Activated naive CD8-positive, alpha-beta T cell treated with anti-CD3 and anti-CD28 coated beads for 36 hours (primary cell): ENCODE measurements at places on chromosomes 16 and 17. TPM values are rescaled to one million over a fixed set of nuclear protein-coding genes. Genes with fewer than 3 reads are reported as not detected.

DNA sequence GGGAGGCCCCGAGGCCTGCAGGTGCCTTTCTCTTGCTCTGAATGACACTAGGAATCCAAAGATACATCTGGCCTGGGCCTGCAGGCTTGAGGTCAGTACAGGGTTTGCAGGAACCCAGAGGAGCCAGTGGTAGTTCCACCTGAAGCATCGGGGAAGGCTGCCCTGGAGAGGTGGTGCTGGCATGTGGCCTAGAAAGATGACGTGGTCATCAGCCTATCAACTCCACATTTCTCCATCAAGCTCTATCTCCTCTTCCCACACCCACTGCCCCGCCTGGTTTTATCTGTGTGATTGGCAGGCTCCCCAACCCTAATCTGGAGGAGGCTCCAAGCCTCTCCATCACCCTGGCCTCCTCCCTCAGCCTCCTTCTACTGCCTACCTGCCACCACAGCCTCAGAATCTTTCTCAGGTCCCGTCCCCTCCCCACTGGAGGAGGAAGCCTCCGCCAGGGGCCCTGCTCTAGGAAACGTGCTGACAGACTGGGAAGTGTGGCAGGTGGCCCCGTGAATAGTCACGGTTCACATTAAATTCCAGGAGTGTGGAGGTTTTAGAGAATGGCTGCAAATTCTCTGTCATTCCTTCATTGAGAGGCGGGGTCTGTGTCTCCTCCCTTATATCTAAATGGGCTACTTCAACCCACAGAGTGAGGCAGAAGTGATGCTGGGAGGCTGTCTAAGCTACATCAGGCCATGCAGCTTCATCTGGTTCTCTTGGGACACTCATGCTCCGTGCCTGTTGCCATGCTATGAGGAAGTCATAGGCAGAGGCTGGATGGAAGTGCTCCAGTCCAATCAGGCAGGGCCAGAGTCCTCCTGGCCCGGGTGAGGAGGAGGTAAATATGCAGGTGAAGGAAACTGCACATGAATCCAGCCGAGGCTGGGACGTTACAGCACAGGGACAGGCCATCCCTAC lies 11.4 kb upstream of the MAP2K3 start:
- no peak overlapping the region for H3K27ac ChIP-seq
- H3K4me3 ChIP-seq: no peak overlapping the region
- H3K27me3 ChIP-seq: no peaks in the 10 kb centered on the region
- no peak for DNase-seq
- no peaks in the 10 kb centered on the region for H3K36me3 ChIP-seq

DNA sequence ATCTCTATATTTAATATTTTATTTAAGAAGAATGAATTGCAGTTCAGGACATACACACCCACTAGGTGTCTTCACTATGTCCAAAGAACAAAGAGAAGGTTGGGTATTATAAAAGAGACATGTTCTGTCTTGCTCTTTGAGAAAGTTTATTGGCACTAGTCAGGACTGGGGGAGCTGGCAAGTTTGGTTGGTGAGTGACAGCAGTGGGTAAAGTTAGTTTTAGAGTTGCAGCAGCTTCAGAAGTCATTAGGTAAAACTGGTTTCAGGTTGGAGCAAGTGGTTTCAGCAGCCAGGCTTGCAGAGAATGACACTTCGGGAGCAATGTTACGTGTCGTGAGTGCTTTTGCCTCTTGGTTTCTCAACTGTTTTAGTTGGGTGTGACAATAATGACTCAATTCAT lies 142.2 kb upstream of the HS3ST3A1 start:
- no peaks in the 10 kb centered on the region for H3K4me1 ChIP-seq
- DNase-seq: no peak
- no peak overlapping the region for H3K27ac ChIP-seq

GRCh38 chr17:39607057-39607850 lies 466 bp downstream of the NEUROD2 start:
- H3K36me3 ChIP-seq: no peaks in the 10 kb centered on the region
- DNase-seq: no peak
- H3K27me3 ChIP-seq: peaks cover 72% of the 10 kb centered on the region

- peaks cover 7% of the 10 kb centered on the region for H3K36me3 ChIP-seq
- peak within 1 kb of the TSS; percentile 92 for H3K4me3 ChIP-seq
- H3K4me1 ChIP-seq: peaks cover 40% of the 10 kb centered on the region
- H3K27ac ChIP-seq: peak within 1 kb of the TSS; percentile 100
Measured at GRCh38 chr16:27203507-27204311, at the start of gene KDM8. Gene KDM8 (plus strand): TSS chr16:27203526. CDS start chr16:27210124, 6,598 bp downstream.

DNA sequence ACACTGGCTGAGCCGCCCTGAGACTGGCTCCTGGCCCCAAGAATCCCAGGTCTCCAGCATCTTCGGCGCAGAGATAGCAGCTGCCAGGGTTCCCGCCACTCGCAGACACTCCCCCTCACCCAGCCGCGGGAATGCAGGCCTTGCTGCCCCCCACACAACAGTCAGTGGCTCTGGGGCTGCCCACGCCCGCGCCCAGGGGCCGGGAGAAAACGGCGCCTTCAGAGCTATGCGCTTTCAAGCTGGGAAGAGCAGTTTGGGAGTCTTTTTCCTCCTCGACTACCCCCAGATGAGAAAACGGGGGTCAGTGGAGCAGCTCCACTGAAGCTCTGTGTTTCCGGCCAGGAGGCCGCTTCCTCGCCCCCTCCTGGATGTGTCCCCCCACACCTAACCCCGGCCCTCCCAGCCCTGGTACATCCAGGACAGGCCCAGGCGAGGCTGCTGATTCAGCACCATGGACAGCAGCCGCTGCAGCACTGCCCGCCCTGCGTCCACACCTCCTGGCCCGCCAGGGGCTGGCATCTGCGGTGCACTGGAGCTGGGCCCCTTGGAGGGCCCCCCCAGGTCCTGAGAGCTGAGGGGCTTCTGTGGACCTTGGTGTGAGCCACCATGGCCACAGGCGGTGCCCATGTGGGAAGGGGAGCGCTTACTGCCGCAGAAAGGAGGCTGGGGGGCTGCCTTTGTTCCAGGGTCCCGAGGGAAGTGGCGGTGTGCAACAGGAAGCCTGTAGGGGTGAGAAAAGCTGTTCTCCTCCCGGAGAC lies 35.7 kb downstream of the CACNA1H start:
- no peaks in the 10 kb centered on the region for H3K4me1 ChIP-seq
- H3K27me3 ChIP-seq: no peaks in the 10 kb centered on the region
- no peaks in the 10 kb centered on the region for H3K36me3 ChIP-seq
- H3K27ac ChIP-seq: no peak overlapping the region

- no peak overlapping the region for H3K4me3 ChIP-seq
- DNase-seq: no peak
- no peaks in the 10 kb centered on the region for H3K27me3 ChIP-seq
- H3K36me3 ChIP-seq: peaks cover 5% of the 10 kb centered on the region
Measured at GRCh38 chr17:58302919-58303585, 22.3 kb upstream of the MPO start.

DNA sequence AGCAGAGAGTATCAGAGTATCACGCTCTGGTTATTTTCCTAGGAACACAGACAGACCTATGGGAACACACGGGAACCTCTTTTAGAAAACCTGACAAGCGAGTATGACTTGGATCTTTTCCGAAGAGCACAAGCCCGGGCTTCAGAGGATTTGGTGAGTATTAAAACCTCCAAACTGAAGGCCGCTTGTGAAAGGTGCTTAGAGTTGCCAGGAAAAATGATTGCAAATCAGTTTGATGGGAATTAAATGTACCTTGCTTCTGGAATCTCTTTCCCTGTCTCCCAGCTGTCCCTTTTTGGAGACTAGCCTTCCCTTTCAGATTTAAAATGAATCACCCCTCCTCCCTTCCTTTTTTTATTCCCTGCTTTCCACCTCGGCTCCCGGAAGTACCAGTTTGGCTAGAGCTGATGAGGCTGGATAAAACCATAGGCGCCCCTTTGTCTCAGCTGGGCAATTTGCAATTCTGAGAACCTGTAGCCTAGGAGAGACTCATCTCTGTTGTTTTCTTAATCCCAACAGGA lies 27.3 kb downstream of the KAT7 start:
- H3K36me3 ChIP-seq: peaks cover 35% of the 10 kb centered on the region
- H3K4me3 ChIP-seq: no peak overlapping the region
- DNase-seq: no peak
- no peaks in the 10 kb centered on the region for H3K27me3 ChIP-seq

GRCh38 chr17:7239091-7240027 lies at the start of gene PHF23:
Gene PHF23 (minus strand): TSS chr17:7239457. CDS start chr17:7239279, 178 bp downstream.
- DNase-seq: peak; percentile 97
- H3K4me1 ChIP-seq: peaks cover 59% of the 10 kb centered on the region
- H3K36me3 ChIP-seq: peaks cover 35% of the 10 kb centered on the region
- peaks cover 3% of the 10 kb centered on the region for H3K27me3 ChIP-seq
- peak within 1 kb of the TSS; percentile 98 for H3K4me3 ChIP-seq

Gene TMEM114
- total RNA-seq: not detected

Gene HSD11B2
- total RNA-seq: 3.1 TPM

Gene CACNA1G
- not detected for total RNA-seq

Gene KCNAB3
- 7.5 TPM for total RNA-seq

Gene MAP2K6
- total RNA-seq: 2.7 TPM

Gene TAT
- total RNA-seq: not detected

Gene CHST4
- total RNA-seq: not detected

Gene RAB26
- total RNA-seq: 0.35 TPM
